ENCODE measurements at places on chromosomes 11 and 22. TPM values are rescaled to one million over a fixed set of nuclear protein-coding genes. Genes with fewer than 3 reads are reported as not detected.

The SMTNL1 gene
- not detected for total RNA-seq

GRCh38 chr11:28675183-28675582 lies 567.0 kb downstream of the METTL15 start:
- DNase-seq = no peak

DNA sequence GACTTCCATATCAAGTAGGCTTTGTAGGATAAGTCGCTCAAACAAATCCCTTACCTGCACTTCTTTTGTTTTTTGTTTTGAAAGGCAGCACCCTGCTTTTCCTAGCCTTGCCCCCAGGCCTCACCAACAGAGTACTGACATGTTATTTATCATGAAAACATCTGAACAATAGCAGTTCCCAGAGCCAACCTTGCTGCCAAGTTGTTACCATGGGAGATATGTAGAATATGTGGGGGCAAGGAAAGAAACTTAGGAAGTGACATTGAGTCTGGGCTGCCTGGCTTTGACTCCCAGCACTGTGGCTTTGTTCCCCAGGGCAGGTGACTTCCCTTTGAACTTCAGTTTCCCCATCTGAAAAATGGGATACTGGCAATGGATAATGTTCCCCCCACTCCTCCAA lies 53.4 kb upstream of the CRYBB3 start:
- no peak for DNase-seq

DNA sequence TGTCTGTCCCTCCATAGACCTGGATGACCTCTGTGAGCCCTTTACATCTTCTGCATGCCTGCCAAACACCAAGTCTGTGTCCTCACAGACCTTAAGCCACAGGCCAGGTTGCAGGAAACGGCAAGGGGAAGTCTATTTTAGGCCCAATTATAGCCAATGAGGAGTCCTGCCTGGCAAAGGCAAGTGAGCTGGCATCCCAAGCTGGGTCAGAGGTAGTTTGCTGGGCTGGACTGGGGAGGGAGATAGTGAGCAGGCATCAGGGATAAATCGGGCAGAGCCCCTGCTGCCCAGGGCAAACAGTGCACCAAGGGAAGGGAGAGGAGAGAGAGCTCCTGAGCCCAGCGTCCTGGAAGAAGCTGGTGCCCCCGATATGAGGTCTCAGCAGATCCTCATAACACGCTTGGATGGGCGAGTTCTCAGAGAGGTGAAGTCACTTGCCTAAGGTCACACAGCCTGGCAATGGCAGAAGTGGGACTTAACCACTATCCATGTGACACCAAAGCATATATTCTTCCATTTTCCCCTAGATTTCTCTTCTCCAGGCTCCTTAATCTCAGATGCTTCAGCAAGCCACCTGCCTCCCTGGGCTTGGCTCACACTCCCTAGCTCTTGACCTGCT lies 3.7 kb upstream of the RELT start:
- no peak for DNase-seq

DNA sequence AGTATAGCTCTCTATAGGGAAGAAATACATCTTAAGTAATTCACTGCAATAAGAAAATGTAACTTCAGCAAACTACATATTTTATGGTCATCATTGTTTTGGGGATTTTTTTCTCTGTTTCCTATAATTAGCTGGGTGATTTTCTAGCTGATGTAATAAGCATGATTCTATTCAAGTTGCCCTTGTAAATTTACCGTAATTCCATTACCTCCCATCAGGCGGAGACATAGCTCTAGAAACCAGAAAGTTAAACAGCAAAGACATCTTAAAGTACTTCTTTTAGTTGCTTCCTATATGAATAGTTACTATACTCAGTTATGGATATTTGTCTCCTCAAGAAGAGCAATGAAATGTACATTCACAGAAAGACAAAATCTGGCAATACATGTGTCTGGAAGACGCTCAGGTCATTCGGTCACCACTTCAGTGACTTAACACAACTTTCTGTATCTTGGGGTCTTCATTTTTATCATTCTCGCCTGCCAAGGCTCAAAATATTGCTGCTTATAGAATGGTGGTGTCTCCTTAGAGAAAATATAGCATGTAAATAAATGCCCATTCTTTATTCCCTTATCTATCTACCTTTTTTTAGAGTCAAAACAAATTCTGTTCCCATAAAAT lies 239.9 kb upstream of the ZC3H12C start:
- peak; percentile 87 for DNase-seq

- DNase-seq = no peak
Measured at GRCh38 chr11:15115686-15116085, 963 bp downstream of the INSC start.

Measured in IMR-90 (cell line).